Glomerular endothelial cell (primary cell): ENCODE measurements at places on chromosomes 4 and X. TPM values are rescaled to one million over a fixed set of nuclear protein-coding genes. Genes with fewer than 3 reads are reported as not detected.

The HSFX3 gene
- not detected in 2 replicates for total RNA-seq

The SCD5 gene
- total RNA-seq, result 28.4 and 35.8 TPM in 2 replicates

The MAGEA12 gene
- total RNA-seq, result not detected in 2 replicates

The KIAA1210 gene
- not detected in 2 replicates for total RNA-seq

The ATP1B4 gene
- not detected in 2 replicates for total RNA-seq

- DNase-seq, result no peak
Measured at GRCh38 chrX:73930300-73930699, 367.3 kb downstream of the CHIC1 start.

GRCh38 chr4:54651050-54651449, 6.7 kb upstream of the KIT start:
- no peak for DNase-seq

GRCh38 chr4:74095482-74095881, 3.5 kb downstream of the CXCL2 start:
- DNase-seq, result no peak

GRCh38 chr4:1137063-1137776, 23.9 kb upstream of the RNF212 start:
- no peak for DNase-seq

- no peak for DNase-seq
Measured at GRCh38 chr4:151803246-151803645, 42.4 kb upstream of the GATB start.

- no peak for DNase-seq
Measured at GRCh38 chr4:5158825-5159224, 107.5 kb downstream of the STK32B start.

GRCh38 chrX:120617996-120618630, 11.7 kb downstream of the C1GALT1C1 start:
- DNase-seq, result no peak

- no peak for DNase-seq
Measured at GRCh38 chr4:138455097-138455496, 212.9 kb upstream of the SLC7A11 start.
